ENCODE measurements at places on chromosomes 16 and 17.

DNA sequence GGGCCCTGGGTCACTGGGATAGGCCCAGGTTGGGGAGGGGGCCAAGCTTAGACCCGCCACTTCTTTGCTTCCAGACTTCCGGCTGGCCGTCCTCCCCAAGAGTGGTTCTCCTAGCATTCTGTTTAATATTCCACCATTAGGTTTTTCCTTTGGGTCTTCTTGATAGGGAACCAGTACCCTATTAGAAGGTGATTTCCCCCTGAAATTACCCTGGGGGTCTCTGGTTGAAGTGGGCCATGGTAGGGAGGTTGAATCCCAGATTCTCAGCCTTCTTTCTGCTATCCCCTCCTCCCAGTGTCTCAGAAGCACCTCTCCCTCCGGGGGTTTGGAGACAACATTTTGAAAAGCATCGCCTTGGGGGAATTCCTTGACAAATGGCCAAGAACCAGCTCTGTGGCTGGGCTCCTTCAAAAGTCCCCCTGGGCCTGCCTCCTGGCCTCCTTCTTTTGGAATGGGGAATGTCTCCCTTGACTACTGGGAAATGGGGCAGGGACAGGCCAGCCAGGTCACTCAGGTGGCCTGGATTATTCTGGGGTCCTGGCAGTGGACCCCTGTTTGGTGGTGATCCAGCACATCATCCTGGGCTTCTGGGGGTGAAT lies 5.7 kb downstream of the LASP1 start:
- DNase-seq: no peak

DNA sequence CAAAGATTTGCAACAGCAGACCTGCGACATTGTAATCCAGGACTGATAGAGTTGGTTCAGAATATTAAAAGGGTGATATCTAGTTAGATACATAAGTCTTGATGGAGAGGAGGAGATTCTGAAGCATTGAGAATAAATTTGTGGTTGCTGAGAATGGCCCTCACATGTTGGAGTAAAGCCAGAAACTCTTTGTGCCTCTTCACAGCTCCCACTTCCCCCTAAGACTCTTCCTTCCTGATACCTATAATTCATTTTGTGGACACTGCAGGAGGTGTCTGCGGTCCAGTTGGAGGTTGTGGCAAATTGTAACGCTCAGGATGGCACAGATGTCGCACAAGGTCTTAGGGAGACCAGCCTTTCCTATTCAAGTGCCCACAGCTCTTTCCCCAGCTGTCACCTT lies 17.5 kb downstream of the WWOX start:
- no peak for DNase-seq

DNA sequence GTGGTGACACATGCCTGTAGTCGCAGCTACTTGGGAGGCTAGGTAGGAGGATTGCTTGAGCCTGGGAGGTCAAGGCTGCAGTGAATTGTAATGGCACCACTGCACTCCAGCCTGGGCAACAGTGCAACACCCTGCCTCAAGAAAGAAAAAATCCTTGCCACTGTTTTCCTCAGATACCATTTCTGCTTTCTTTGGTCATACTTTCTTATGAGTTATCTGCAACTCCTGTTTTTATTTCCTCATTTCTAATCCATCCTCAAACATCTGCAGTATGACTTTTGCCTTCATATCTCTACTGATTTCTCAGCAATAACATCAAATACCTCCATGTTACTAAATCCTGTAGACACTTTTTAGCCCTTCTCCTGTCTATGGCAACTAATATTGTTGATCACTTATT lies 3.1 kb upstream of the AP2B1 start:
- DNase-seq: no peak

GRCh38 chr17:15351925-15352324 lies 10.5 kb upstream of the TEKT3 start:
- no peak for DNase-seq

- DNase-seq: no peak
These were observed 29.9 kb upstream of the RHOT1 start for GRCh38 chr17:32112416-32112815.

DNA sequence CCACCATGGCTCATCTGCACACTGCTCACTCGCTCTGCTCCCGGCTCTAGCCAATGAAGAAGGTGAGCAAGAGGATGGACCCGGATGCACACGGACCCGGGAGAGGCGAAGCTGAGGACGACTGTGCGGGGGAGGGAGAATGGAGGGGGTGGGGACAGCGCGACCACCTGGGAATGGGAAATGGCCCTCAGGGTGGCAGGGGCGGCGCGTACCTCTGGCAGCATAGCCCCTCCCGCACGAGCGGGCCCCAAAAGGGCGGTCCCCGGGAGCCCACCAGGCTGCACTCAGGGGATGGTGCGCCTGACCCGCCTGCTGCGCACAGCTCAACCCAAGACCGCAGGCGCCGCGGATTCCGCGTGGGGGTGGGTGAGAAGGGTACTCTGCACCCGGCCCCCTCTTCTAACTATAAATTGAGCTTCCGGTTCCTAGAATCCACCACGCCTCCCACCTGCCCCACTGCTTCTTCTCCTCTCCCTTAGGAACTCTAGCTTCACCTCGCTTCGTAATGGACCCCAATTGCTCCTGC lies 6.1 kb downstream of the MT1H start:
- no peak for DNase-seq

DNA sequence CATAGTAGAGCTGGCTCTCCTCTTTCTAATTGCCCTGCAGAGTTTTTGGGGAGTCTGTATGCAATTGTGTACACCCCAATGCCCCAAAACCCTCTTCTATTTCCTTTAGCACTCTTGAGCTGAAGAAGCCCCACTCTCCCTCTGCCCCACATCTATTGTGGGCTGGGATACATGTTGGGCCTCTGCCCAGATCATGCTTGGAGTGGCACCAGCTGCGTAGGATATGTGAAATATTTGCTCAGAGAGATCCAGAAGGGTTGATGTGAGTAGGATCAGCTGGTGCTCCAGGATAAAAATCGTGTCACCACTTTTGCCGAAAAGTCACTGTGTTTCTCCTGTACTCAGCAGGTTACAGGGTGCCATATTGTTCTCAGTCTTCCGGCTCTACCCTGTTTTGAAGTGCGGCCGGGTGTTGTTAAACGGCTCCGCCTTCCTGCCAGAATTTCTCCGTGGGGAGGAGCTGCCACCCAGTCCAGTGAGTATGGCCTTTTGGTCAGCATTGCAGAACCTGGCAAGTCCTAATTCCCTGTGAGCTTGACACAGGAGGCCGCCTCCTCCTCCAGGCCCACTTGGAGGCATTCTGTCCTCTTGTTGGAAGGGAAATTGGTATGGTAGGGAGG lies 664.5 kb downstream of the WWOX start:
- no peak for DNase-seq

DNA sequence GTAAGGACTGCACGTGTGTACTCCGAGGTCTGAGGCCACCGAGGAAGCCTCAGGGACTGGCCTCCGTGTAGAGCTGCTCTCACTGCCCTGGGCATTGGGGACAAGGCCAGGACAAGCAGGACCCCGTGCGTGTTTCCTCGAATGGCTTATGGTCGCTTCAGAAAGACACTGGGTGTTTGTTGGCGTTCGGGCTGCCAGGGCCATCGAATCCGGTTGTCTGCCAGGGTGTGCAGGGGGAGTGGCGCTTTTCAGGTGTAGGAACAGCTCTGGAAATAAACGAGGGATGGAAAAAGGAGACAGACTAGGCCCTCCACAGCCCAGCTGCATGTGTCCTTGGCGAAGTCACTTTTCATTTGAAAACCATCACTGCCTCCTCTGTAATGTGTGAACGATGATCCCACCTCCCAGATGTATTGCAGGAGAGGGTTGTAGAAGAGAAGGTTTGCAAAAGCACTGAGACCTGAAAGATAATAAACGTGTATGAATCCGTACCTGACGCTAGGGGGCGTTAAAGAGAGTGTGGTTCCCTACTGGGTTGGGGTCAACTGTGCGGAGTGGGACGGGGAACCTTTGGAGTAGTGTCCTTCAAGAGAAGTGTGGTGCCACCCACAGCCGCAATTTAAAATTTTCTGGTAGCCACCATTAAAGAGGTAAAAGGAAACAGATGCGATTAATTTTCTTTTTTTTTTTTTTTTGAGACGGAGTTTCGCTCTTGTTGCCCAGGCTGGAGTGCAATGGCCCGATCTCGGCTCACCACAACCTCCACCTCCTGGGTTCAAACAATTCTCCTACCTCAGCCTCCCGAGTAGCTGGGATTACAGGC lies 2.1 kb upstream of the ZSCAN10 start:
- DNase-seq: no peak

DNA sequence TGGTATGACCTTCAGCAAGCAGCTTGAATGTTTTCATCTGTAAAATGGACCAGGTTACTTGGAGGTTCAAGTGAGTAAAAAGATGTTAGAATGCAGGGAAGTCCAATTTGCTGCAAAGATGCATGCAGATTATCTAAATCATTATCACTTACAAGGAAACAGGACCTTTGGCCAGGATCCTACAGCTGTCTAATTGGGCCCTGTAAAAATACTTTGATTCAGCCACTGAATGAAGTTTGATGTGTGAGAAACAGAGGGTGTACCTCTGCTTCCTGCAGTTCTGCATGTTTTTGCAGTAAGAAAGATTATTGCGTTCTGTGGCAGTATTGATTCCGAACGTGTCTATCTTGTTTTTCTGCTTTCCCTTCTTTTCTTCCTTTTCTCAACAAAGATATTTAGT lies 10.2 kb downstream of the CDH13 start:
- no peak for DNase-seq

GRCh38 chr17:76789235-76789788 lies 51.4 kb downstream of the MFSD11 start:
- DNase-seq: no peak

DNA sequence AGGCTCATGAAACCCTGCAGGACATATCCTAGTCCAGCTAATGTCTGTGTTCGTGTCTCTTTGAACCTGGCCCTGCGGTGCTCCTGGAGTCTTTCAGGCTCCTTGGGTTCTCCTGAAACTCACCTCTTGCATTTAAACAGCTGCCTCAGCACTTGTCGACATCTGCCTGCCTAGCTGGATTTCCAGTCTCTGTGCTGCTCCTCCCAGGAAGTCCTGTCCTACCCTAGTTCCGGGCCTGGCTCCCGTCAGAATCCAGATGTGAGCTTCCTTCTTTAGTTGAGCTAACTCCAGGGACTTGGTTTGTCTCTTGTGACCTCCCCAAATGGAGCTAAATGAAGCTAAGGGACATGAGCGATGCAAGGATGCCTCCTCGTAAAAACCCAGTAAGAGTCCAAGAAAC lies 155.2 kb upstream of the PIRT start:
- DNase-seq: no peak

GRCh38 chr16:81692021-81692420 lies 87.1 kb upstream of the PLCG2 start:
- no peak for DNase-seq

DNA sequence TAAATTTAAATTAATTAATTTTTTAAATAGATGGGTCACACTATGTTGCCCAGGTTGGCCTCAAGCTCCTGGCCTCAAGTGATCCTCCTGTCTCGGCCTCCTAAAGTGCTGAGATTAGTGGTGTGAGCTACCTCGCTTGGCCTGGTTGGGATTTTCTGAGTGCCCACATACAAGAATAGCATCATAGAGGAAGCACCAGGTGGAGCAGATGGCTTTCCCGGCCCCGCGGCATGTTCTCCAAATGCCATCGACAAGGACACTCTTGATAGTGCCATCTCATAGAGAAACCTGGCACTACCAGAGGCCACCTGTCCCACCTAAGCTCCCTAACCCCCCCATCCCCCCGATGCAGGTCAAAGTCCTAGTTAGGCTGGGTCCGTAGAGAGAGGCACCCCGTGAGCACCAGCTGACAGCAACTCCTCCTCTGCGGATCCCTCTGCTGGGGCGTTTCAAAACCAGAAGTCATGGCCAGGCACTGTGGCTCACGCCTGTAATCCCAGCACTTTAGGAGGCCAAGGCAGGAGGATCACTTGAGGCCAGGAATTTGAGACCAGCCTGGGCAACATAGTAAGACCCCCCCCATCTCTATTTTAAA lies 65.9 kb downstream of the DNAH3 start:
- DNase-seq: no peak

DNA sequence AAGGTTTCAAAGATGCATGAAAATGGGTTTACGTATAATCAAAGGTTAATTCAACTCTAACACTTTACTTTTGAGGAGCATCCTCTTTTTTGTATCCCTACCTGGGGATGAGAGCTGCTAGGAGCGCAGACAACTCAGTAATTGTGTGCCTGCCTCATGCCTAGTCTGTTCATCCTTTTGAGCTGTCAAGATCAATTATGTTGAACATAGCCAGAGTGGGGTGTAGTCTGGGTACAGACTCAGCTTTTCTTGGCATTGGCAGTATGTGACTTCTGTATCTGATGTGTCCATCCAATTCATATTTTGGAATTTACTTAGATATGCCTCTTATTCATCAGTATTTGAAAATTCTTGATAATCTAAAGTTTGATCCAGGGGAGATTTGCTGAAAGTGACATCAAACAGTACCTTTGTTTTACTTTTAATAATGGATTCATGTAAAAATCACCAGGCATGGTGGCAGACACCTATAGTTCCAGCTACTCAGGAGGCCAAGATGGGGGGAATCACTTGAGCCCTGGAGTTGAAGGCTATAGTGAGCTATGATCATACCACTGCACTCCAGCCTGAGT lies 24.1 kb downstream of the PRKCA start:
- no peak for DNase-seq

DNA sequence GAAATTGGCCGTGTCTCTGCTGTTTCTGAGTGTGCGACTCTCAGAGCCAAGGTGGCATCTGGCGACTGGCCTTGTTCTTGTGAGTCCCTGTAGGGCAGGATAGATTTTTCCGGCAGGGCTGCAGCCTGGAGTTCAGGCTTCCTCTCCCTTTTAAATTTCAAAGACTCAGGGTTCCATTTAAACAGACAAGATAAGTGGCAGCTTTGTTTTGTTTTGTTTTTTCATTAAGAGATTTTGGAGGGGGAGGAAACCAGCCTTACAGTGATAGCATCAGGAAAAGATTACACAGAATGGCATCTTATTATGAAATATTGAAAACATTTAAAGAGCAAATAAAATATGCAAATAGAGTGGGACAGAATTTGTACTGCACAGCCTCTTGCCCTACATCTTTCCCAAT lies 151.3 kb downstream of the RPTOR start:
- no peak for DNase-seq

GRCh38 chr17:78362671-78363070 lies 2.8 kb upstream of the SOCS3 start:
- DNase-seq: no peak

GRCh38 chr17:28549236-28550132 lies 2.9 kb downstream of the UNC119 start:
- DNase-seq: no peak

- DNase-seq: no peak
These were observed 526 bp downstream of the MOSMO start for GRCh38 chr16:22008215-22009059.

- no peak for DNase-seq
These were observed at the start of gene HBM for GRCh38 chr16:165539-166374. TSS of gene HBM (plus strand) at chr16:165978. CDS start at chr16:165998, 20 bp downstream.

GRCh38 chr17:83152227-83152744 lies 72.9 kb downstream of the METRNL start:
- DNase-seq: no peak

DNA sequence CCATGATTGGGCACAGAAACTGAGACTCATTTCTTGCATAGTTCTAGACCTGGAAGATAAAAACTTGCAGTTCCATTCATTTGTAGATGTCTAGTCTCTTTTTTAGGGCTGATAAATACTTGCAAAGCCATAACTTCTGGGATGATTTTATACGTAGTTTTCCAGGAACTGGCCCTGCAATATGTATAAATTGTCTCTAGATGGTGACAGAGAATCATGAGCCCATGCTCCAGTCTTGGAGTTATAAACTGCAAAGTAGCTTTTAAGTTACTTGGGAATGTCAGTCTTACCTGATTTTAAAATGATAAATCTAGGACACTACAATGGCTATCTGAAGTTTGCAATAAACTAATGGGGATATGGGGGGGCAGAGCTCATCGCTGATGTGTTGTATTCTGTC lies 3.0 kb upstream of the ADAMTS18 start:
- no peak for DNase-seq

GRCh38 chr17:60391471-60392041 lies 377 bp downstream of the USP32 start:
- no peak for DNase-seq

All from NCI-H1436 treated with DMSO at 0.1 percent for 48 hours (cell line).